ENCODE measurements at places on chromosomes 2 and 18.

DNA sequence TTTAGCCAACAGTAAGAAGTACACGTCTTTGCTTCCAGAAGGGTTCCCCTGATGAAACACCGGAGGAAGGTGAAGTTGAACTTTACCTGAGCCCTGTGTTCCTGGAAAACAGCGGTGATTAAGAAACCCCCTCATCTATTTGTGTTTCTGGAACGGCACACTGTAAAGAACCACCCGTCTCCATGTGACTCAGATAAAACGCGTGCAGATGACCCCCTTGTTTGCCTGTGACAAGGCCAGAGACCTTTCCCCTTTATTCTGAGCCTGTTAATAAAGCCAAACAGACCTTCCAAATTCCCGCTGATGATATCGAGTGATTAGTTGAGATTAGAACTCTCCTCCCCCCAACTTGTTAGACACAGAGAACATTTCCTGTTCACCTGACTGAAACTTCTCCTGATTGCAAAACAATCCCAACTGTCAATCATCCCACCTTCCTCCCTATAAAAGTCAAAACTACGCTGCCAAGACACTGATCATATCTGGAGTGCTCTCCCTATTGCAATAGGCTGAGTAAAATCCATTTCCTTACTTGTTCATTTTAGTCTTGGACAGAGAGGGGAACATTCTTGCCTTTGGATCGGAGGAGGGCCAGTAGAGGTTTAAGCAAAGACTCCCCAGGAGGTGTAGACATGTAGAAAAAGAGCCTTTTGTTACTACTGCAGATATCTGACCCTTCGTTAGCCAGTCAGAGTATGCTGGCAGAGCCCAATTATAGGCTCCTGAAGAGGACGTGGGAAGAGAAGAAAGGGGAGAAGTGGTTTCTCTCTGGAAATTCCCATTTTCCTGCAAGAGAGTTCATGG is 914 bp upstream of the IWS1 start:
- DNase-seq = no peak

DNA sequence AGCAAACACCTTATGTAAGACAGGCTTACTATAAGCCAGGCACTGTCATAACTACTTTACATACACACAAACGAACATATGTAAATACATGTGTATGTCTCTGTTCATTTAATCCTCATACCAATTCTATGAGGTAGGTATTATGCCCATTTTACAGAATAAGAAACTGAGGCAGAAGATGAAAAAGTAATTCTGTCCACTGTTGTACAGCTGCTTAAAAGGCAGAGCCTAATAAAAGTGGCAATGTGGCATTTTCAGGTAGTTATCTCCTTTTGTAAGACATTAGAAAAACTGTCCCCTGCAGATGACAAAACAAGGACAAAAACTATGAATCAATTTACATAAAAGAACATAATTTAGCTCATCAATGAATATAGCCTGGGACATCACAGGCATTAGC is 69.9 kb downstream of the PLEKHM3 start:
- DNase-seq = no peak

DNA sequence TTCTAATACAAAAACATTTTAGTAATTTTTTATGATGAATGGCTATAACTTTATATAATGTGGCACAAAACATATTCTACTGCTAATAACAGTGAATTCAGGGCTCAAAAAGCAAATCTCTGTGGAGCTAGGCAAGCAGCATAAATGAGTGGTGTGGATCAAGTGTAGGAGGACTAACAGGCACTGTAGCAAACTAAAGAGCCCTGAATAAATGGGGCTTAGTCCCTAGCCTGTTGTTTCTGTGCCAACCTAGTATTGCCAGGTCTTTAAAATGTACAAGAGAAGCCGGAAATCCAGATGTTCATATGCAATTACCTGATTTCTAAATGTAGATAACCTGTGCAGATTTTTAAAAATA is 18.5 kb downstream of the REL start:
- no peak for DNase-seq

- DNase-seq = no peak
These were observed 13.5 kb downstream of the IL36B start for GRCh38 chr2:113039158-113039557.

- DNase-seq = no peak
These were observed 286.9 kb downstream of the MEIS1 start for GRCh38 chr2:66721776-66722175.

GRCh38 chr18:36396190-36396589 is 98.7 kb downstream of the FHOD3 start:
- DNase-seq = no peak

- DNase-seq = no peak
These were observed 233.0 kb upstream of the NOL4 start for GRCh38 chr18:34457761-34458160.

GRCh38 chr2:188835006-188835405 is 139.2 kb upstream of the COL3A1 start:
- no peak for DNase-seq

DNA sequence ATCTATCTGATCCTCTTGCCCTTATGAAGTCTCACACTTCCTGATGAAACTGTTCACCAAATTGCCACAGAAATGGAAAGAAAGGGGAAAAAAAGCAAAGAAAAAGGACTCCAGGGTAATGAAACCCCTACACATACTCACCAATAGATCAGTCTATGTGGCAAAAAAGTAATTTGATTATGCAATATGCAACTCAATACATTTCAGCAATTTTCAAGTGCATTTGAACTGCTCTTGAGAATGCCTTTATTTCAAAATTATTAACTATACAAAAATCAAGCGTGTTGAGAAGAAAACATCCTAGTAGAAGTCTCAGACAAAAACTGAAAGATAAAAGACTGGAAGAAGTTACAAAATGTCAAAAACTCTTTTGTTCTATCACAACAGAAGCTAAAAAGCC is 32.2 kb upstream of the PTPN4 start:
- no peak for DNase-seq

DNA sequence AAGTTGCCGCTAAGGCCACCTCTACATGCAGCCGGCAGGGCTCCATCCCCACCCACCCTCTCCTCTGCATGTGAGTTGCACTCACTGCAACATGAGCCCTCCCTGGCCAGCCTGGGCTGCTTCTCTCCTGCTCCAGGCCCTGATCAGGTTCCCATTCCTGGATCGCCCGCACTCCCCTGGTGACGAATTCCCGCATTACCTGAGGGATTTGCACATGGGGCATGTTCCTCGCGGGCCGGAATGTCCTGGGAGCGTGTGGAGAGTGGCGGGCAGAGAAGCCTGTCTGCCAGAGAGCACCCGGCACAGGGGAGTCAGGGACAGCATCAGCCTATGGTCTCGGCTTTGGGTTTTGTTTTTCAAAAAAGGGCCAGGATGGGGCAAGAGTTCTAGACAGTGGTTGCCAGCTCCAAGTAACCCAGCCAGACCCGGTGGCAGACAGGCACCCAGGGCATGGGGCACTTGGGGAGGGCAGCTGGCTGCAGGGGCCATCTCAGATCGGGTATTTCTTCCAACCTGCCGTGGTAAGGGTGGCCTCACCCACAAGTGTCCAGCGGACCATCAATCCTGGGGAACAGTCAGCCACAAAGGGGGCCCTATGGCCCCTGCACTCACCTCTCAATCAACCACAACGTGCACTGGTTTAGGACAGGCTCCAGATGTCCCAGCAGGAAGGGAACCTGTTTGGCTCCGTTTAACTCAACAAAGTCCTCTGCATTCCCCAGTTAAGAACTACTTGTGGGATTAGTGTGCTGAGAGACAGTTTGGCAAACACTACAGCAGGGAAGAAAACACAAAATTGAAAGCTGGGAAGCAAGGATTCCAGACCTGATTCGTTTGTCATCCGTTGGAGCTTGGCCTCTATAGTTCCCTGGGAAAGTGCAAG is 187.7 kb downstream of the SMAD7 start:
- DNase-seq = no peak

GRCh38 chr18:58966005-58966677 is 101.5 kb downstream of the ZNF532 start:
- no peak for DNase-seq

- DNase-seq = no peak
These were observed 26.0 kb upstream of the GALNT5 start for GRCh38 chr2:157231476-157231875.

GRCh38 chr18:53784253-53784652 is 440.2 kb downstream of the MBD2 start:
- DNase-seq = no peak

Measured in AG09319 (cell line).